ENCODE measurements at places on chromosomes 1 and 21. TPM values are rescaled to one million over a fixed set of nuclear protein-coding genes. Genes with fewer than 3 reads are reported as not detected.

GRCh38 chr1:151775894-151776664 lies 12.8 kb upstream of the MRPL9 start:
- no peak for DNase-seq

C1QTNF12 gene
- 3.4 TPM for total RNA-seq

- DNase-seq = no peak
Measured at GRCh38 chr1:45386219-45386618, 46.0 kb upstream of the MUTYH start.

- no peak for DNase-seq
Measured at GRCh38 chr1:153429266-153430165, 13.2 kb downstream of the S100A7A start.

DNA sequence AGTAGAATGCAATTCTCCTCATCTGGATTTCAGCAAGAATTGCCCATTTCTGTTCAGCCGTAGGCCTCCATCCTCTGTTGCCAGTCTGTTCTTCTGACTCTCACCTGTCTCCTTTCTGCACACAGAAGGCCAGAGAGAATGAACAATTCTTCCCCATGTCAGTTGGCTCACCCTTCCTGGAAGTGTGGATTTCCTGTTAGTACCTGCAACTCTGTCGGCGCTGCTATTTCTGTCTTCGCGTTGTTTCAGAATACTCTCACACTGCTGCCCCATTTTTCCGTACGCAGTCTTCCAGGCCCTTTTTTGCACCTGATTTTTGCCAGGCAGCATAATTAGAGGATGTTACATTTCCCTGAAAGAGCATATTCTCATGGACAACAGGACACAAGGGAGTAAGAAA lies 200.7 kb downstream of the FGGY start:
- no peak for DNase-seq

SPATA17 gene
- total RNA-seq = 1.1 TPM

CLCA4 gene
- total RNA-seq = not detected

DNA sequence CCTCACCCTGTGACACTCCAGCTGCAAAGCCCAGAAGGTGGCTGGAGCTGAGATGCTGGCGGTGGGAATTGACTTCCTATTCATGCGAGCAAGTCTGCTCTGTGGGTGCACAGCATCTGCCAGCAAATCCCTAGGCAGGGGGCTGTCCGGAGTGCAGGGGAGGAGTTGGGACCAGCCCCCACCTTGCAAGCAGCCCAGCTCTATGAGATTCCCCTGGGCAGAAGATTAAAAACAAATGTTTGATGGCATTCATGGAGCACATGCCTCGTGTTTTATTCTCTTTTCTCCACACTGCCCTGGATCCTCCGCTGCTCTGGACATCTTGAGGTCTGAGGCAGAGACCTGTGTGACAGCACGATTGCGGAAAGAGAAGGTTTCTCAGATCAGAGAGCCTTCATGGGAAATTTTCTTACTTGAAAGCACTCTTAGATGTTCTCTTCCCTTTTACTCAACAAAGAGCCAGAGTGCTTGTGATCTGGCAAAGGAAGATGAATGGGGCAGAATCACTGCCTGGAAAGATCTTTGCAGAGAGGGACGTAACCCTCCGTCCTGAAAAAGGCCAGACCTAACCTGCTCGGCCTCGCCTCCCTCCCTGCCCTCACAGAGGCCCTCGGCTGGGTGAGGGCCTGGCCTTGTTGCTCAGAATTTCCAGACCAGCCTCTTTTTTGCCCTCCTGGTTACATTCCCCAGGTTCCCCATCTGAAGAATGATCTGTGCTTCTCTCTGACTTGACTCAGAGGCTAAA lies 597.1 kb downstream of the KIF26B start:
- no peak for DNase-seq

GRCh38 chr1:88169939-88170338 lies 514.1 kb upstream of the PKN2 start:
- no peak for DNase-seq

LGR6 gene
- not detected for total RNA-seq

- DNase-seq = no peak
Measured at GRCh38 chr1:106676021-106676420, 380.5 kb upstream of the PRMT6 start.

OR2G6 gene
- total RNA-seq = not detected

DNA sequence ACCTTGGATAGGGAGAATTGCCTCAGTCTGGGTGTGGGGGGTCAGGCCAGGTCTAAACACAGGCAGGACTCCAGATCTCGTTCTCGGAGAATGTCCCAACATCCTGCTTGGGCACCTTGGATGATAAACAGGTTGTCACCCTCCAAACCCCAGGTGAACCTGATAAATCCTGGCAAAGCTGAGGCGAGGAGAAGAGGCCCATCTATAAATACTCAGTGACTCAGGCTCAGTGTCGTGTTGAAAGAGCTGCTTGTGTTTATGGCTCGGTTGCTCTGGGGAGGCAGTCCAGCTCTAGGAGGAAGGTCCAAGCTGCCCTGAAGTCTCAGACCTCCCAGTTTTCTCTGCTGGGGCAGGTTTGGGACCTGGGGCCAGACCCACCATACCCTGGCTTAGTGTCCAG lies 15.8 kb upstream of the TRIM63 start:
- DNase-seq = no peak

- DNase-seq = no peak
Measured at GRCh38 chr1:223621312-223621734, 44.2 kb downstream of the CAPN8 start.

CRP gene
- not detected for total RNA-seq

DNA sequence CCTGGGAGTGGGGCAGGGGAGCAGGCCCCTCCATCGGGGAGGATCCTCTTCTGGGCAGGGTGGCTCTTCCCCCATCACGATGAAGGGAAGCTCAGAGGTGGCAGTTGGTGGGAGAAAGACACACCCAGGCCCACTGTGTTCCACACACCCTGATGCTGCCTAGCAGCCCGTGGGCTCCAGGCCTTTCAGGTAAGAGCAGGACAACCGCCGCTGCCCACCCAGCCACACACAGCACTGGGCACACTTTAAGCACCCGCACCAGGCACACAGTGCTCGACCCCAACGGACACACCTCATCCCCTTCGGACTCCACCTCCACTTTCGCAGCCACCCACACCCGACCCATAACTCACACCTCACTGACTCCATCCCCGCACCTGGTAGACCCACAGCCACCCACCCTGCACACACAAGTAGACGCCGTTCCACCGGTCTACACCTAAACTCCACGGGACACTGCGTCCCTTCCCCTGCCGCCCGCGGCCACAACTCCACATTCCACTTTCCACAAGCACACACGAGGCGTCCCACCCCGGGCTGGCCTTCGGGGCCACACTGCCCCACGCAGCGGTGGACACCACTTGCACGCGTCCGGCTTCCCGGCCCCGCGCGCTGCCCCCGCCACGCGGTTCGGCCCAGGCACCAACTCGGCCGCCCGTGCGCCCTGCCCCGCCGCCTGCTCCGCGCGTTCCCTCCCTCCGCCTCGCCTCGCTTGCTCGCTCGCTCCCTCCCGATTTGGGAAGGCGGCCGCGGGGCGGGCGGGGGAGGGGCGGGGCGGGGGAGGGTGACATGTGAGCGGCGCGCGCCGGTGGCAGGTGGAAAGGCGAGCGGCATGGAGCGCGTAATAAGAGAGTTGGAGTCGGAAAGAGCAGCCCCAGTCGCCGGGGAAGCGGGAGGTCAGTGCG lies at the start of gene KCNQ4:
Gene KCNQ4 (plus strand): TSS at position 787 of the 905 bp plus-strand sequence. CDS start 307 bp downstream, outside the sequence.
- peak; percentile 56 for DNase-seq

GRCh38 chr1:197980457-197980856 lies 63.3 kb downstream of the LHX9 start:
- no peak for DNase-seq

GRCh38 chr21:24375201-24375600 lies 1232.1 kb downstream of the MRPL39 start:
- no peak for DNase-seq

DNA sequence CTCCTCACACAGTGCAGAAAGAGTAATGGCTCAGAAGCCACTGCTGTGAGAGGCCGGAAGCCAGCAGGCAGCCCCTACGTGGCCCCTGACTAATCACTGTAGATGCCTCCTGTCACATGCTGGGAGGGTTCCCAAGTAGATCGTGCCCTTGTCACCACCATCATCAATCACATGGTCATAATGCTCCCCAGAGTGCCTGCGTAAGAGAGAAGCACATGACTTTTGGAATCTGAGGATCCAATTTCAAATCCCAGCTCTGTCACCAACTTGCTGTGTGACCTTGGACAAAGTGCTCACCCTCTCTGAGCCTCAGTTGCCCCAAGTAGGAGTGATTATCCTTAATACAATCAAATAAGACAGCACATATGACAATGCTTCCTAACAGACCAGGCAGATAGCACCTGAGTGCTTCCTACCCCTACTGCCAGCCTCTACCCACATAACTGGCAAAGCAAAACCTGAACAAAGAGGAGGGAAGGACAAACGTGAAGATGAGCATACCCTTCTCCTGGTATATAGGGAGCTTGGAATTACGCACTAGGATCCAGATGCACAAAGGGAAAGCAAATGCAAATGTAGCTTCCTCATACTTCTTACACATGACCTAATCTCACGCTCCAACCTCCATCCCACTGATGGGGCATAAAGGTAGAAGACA lies 65.7 kb downstream of the SDC3 start:
- DNase-seq = no peak

GRCh38 chr1:40755067-40755466 lies 28.5 kb upstream of the KCNQ4 start:
- no peak for DNase-seq

GRCh38 chr1:209659909-209660308 lies 7.7 kb upstream of the LAMB3 start:
- no peak for DNase-seq

ADGRB2 gene
- total RNA-seq = 2.2 TPM

Measured in Caco-2 (cell line).